ENCODE measurements at places on chromosomes 1 and 21.

- no peak for DNase-seq
Measured at GRCh38 chr1:119873135-119874015, 22.9 kb downstream of the ADAM30 start.

- DNase-seq, result peak; percentile 52
Measured at GRCh38 chr1:5745800-5746610, 246.2 kb downstream of the NPHP4 start.

- DNase-seq, result peak; percentile 45
Measured at GRCh38 chr1:9101510-9102146, 27.3 kb downstream of the GPR157 start.

- DNase-seq, result no peak
Measured at GRCh38 chr1:31801458-31801857, 14.4 kb downstream of the SPOCD1 start.

- DNase-seq, result no peak
Measured at GRCh38 chr1:151846062-151846568, 6.5 kb upstream of the C2CD4D start.

DNA sequence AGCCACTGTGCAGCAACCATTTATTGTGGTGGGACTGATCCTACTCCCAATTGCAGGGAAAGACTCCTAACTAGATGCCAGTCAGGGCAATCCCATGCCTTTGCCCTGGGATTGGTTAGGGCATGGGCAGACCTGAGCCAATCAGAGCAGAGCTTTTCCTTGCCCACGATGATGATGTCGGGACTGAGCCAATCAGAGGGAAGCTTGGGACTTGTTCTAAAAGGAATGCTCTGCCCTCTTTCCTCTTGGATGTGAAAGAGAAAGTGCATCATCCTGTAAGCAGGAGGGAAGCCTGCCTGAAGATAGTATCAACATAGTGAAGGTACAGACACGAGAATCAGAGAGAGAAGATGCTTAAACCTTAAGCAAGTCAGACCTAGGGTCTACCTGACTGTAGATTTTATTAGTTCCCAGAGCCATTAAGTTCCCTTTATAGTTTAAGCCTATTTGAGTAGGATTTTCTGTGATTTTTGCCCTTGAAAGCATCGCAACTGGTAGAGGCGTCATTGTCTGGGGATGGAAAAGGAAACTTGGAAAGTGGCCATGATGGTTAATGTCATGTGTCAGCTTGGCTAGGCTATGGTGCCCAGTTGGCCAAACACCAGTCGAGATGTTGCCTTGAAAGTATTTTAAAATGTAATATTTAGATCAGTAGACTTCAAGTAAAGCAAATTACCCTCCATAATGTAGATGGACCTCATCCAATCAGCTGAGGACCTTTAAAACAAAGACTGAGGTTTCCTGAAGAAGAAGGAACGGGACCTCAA, 19.9 kb downstream of the IRF2BP2 start:
- peak; percentile 12 for DNase-seq

- DNase-seq, result peak; percentile 27
Measured at GRCh38 chr1:216224233-216224632, 199.0 kb downstream of the USH2A start.

DNA sequence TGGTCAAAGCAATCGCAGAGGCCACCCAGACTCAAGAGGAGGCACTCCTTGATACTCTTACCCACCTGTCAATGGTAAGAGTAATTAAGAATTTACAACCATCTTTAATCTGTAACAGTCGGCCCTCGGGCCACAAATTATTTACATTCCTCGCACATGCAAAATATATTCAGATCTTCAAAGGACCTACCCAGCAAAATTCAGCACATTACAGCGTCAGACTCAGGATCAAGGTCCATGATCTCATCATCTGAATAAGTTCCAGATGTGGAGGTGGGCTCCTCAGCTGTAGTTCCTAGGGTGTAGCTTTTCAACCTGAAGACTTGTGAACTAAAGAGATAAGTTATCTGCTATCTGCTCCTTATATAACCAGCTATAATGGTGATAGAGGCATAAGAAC, 17.1 kb upstream of the RNF11 start:
- DNase-seq, result no peak

DNA sequence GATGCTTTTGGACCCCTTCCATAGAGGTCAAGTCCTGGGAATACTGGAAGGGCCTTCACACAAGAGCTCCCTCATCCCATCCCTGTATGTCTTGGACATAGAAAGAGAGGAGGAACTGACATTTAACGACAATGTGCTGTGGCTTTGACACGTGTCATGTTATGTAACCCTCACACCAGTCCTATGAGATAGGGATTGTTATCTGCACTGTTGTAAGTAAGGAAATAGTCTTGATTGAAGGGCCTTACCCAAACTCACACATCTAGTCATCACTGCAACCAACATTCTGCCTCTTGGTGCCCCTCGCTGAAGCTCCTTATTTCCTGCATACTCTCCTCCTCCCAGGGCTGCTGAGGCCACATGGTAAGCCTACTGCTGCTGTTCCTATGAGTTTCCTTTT, 63.7 kb upstream of the ANGPTL1 start:
- no peak for DNase-seq

- DNase-seq, result no peak
Measured at GRCh38 chr1:41455479-41456332, 28.8 kb downstream of the EDN2 start.

- no peak for DNase-seq
Measured at GRCh38 chr1:110229348-110230001, 19.4 kb downstream of the KCNC4 start.

- no peak for DNase-seq
Measured at GRCh38 chr1:209688746-209689234, 13.6 kb downstream of the G0S2 start.

- DNase-seq, result no peak
Measured at GRCh38 chr1:89910780-89911179, 84.1 kb upstream of the ZNF326 start.

DNA sequence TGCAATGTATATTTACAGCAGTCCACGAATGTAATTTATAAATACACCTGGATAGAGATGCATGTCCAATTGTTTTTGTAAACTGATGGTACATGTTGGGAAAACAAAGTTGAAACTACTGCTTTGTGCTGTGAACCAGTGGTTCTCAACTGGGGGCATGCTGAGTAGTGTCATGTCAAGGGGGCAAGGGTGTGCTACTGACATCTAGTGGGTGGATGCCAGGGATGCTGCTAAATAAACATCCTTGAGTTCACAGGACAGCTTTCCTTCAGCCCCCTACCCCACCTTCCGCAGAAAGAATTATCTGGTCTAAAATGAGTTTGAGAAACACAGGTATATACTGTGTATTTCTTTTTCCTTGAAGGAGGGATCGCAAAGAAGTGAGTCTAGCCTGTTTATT, 95.9 kb downstream of the RASAL2 start:
- DNase-seq, result peak; percentile 40

GRCh38 chr1:180218806-180219765, 11.0 kb upstream of the LHX4 start:
- no peak for DNase-seq

- no peak for DNase-seq
Measured at GRCh38 chr1:165468726-165469249, 23.9 kb upstream of the RXRG start.

DNA sequence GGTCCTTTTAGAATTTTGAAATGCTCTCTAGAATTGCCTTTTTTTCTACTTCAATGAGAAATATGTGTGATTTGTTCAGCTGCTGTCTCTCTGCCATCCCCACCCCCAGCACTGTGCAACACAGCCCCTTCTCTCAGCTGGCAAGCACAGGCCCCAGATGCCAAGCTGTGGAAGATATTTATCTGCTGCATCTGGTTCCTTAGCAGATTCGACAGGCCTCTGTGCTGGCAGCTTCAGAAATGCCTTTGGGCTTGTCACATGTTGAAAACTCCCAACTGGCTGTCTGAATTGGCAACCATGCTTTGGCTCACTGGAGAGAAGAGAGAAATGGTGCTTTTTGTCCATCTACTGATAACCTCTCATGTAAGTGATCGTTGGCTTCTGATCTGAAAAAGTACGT, 206.7 kb upstream of the C1orf87 start:
- DNase-seq, result no peak

DNA sequence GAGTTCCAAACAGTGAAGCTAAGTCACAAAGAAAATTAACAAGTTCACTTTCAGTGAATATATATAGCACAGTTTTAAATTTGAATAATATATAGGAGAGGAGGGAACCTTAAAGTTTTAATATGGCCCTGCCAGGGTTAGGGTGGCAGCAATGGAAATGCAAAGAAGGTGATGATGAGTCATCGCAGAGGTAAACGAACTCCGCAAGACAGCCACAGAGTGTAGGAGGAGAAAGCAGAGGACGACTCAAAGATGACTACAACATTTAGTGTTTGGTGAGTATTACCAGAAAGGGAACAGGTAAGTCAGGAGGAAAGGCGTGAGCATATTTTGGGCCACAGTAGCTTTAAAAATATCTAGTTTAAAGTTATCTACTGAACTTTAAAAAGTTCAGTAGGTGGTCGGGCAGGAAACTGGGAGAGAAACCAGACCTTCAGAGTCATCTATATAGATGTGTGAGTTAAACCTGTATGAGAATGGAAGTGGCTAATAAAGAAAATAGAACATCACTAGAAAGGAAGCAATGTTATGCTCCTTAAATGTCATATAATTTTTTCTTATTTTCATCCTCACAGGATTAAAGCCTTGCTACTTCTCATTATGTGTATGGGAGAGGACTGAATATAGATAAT, 75.7 kb downstream of the UCHL5 start:
- DNase-seq, result no peak

- DNase-seq, result no peak
Measured at GRCh38 chr1:166730299-166730888, 108.9 kb upstream of the POGK start.

GRCh38 chr1:66183400-66183799, 350.6 kb upstream of the SGIP1 start:
- no peak for DNase-seq

GRCh38 chr1:84206375-84206774, 62.3 kb downstream of the PRKACB start:
- DNase-seq, result no peak

- DNase-seq, result no peak
Measured at GRCh38 chr21:44881198-44881872, 7.8 kb upstream of the PTTG1IP start.

GRCh38 chr1:67676287-67676686, 8.7 kb upstream of the GADD45A start:
- no peak for DNase-seq

- DNase-seq, result no peak
Measured at GRCh38 chr1:27591622-27592021, 12.3 kb downstream of the AHDC1 start.

- DNase-seq, result no peak
Measured at GRCh38 chr1:45796381-45796780, 7.0 kb upstream of the MAST2 start.

- DNase-seq, result peak; percentile 35
Measured at GRCh38 chr1:246782120-246782900, 58.1 kb downstream of the SCCPDH start.

- no peak for DNase-seq
Measured at GRCh38 chr1:169364948-169365347, 2.6 kb downstream of the NME7 start.

- peak; percentile 98 for DNase-seq
Measured at GRCh38 chr1:66542811-66543767, 9.1 kb downstream of the SGIP1 start.

DNA sequence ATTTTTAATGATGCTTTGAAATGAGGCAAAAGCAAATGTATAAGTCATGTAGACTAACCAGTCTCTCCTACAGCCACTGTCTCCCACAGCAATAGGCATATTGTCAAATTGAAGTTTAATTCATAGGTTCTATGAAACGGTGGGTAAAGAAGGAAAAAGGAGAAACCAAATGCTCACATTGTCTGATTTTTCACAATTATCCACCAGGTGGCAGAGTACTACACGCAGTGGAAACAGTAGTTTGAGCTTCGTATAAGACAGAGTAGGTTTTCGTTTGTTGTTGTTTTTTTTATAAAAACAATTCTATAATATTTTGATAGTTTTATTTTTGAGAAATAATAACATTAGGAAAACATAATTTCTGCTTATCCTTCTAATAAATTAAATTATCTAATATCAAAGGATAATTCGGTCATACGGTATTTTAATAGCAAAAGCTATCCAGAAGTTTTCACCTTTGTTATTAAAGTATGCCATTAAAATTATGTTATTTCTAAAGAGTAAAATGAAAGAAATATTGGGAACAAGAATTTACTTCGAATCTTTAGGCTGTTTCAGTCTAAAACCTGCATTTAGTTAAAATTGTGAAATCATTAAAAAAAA, 39.1 kb downstream of the TYW3 start:
- DNase-seq, result peak; percentile 46

DNA sequence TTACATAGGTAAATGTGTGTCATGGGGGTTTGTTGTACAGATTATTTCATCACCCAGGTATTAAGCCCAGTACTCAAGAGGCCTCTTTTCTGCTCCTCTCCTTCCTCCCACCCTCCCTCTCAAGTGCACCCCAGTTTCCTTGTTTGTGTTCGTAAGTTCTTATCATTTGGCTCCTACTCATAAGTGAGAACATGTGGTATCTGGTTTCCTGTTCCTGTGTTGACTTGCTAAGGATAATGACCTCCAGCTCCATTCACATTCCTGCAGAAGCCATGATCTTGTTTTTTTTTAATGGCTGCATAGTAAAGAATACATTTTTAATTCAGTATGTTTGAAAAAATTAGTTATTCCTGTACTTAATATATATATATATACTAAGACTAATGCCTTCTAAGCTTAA, 107.7 kb downstream of the CLDN17 start:
- DNase-seq, result no peak

DNA sequence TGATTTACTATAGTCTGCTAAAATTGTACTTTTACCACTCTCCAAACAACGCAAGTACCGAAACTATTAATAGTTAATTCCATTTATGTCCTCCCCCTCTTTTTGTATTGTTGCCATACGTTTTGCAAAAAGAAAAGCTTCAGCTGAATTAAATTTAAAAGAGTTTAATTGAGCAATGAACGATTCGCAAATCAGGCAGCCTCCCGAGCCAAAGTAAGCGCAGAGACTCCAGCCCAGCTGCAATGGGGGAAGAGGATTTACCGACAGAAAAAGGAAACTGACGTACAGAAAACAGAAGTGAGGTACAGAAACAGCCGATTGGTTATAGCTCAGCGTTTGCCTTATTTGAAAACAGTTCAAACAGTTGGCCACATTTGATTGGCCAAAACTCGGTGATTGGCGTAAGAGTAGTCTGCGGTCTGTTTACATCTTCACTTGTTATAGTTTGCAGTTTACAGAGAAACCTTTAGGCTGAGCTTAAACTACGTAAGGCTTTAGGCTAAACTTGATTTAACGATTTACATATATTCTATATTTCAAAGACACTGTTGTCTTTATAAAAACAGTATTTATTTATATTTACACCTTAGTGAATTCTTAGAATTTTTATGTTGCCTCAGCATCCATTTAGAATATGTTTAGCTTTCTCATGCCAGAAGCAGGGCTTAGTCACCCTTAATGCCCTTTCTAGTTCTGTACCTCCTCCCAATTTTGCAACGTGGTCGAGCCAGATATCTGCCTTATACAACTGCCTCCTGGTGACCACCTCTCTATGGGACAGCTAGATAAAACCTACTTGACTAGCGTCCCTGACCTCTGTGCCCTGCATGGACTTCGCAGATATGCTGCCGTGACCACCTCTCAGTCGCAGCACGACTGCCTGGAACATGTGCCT, 23.8 kb downstream of the CR1 start:
- no peak for DNase-seq

- DNase-seq, result peak; percentile 8
Measured at GRCh38 chr1:218565377-218565776, 220.2 kb downstream of the TGFB2 start.

Data from NCI-H2081 (cell line).